Stimulated activated CD4-positive, alpha-beta T cell treated with anti-CD3 and anti-CD28 coated beads, TNF-alpha, amount 100 ng/mL, for 24 hours (primary cell): ENCODE measurements at places on chromosomes 16 and 17.

DNA sequence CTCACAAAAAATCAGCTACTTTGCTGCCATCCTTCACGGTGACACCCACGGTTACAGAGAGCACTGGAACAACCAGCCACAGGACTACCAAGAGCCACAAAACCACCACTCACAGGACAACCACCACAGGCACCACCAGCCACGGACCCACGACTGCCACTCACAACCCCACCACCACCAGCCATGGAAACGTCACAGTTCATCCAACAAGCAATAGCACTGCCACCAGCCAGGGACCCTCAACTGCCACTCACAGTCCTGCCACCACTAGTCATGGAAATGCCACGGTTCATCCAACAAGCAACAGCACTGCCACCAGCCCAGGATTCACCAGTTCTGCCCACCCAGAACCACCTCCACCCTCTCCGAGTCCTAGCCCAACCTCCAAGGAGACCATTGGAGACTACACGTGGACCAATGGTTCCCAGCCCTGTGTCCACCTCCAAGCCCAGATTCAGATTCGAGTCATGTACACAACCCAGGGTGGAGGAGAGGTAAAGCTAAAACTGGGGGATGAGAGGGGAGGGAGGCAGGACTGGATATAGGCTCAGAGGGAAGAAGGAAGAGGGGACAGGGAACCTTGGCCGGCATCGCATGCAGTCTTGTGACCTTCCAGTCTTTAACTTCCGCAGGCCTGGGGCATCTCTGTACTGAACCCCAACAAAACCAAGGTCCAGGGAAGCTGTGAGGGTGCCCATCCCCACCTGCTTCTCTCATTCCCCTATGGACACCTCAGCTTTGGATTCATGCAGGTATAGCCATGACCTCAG is 581 bp downstream of the CD68 start:
- no peak for DNase-seq

GRCh38 chr17:21269394-21269793 is 15.1 kb upstream of the MAP2K3 start:
- no peak for DNase-seq

GRCh38 chr16:85667841-85668413 is 20.8 kb downstream of the GINS2 start:
- no peak for DNase-seq

GRCh38 chr16:1378087-1378803 is 26.5 kb downstream of the GNPTG start:
- DNase-seq, result no peak

DNA sequence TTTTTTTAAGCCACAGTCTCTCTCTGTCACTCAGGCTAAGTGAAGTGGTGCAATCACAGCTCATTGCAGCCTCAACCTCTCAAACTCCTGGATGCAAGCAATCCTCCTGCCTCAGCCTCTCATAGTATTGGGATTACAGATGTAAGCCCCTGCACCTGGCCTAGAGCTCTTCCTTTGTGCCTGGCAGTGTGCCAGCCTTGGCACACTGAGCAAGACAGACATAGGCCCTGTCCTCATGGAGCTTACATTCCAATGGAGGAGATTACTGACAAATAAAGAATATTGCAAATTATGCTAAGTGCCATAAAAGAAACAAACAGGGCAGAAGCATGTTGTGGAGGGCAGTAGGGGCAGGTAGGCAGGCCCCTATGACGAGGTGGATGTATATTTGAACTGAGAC is 920 bp upstream of the CNGB1 start:
- no peak for DNase-seq
